Hematopoietic multipotent progenitor cell treated with erythropoietin and hydrocortisone succinate and interleukin-3 and kit ligand, for 6 days (in vitro differentiated cells): ENCODE measurements at places on chromosomes 16 and 17.

DNA sequence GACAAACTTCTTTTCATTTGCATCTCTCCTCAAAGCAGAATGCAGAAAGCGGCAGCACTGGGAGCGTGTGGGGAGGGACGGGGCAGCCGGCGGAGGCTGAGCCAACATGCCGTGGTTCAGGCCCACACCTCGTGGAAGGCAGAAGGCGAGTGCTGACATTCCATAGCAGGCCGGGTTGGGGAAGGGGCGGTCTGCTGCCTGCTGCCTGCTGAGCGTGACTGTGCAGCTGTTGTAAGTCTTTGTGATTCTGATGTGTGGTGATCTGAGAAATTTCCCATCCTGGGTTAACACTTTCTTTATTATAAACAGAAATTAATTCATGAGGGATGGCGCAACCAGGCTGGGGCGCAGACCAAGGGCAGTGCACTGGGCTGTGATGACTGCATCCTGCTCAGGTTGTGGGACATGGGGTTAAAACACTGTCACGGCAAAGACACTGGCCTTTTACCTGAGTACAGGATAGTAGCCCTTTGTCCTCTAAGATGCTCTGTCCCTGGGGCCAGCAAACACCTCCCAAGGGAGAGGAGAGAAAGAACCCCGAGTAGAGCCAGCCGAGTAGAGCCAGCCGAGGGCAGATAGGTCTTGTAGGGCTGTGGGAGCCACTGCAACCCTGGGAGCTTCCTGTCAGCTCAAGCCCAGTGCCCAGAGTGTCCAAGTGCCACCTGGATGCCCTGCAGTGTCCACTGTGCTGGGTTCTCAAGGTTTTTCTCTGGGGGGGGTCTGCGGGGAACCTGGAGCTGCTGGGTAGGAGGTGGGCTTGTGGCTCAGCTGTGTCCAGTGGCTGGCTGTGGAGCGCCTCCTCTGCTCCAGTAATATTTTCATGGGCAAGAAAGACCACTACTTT lies 8.8 kb upstream of the DNASE1 start:
- no peak for DNase-seq

GRCh38 chr17:33233811-33234177 lies 59.3 kb downstream of the ASIC2 start:
- DNase-seq = no peak

GRCh38 chr16:10178080-10178479 lies 4.1 kb downstream of the GRIN2A start:
- no peak for DNase-seq

GRCh38 chr16:22692916-22693637 lies 120.9 kb upstream of the HS3ST2 start:
- DNase-seq = no peak

DNA sequence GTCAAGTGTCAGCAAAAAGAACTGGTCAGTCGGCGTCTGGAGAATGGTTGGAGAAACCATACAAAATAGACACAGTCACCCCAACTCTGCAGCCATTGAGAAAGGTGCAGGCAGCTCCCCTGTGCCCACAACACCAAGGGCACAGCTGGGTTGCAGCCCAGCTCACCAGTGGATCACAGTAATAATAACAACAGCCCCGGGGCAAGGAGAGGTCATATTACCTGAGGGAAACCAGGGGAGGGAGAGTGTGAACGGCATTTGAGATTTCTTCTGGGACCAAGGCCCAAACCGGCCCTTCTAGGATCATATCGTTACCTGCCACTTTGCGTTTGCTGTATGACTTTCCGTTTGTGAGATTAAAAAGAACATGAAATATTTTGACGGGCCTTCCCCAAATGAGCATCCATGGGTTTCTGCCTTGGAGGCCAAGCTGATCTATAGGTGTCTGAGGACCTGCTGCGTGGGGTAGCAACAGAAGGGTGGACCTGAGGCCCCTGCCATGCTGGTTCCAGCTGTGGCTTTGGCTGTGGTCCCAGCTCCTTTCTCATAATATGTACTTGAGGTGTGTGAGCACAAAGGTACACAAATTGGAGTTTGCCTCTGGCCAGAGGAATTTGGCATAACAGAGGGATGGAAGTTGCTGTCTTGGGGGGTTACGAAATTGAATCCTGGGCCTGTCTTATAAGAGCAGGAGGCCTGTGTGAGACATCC lies 154.6 kb downstream of the CMIP start:
- no peak for DNase-seq

DNA sequence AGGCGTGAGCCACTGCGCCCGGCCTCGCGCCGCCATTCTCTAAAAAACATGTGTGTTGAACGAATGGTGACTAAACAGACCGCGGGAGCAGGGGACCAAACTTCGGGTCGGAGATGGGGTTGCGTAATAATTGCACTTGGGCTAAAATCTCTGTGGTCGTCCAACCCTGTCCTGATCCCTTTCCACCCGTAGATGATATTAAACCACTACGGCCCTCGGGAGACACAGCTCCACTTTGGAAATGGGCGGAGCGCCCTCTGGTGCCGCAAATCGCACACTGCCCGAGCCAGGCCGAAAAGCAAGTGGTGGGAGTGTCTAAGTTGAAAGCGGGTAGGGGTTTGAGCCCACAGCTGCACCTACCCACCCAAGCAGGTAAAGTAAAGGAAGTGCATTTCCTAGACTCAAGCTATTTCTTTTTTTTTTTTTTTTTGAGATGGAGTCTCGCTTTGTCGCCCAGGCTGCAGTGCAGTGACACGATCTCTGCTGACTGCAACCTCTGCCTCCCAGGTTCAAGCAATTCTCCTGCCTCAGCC lies 17.0 kb downstream of the CAVIN1 start:
- DNase-seq = peak; percentile 90

DNA sequence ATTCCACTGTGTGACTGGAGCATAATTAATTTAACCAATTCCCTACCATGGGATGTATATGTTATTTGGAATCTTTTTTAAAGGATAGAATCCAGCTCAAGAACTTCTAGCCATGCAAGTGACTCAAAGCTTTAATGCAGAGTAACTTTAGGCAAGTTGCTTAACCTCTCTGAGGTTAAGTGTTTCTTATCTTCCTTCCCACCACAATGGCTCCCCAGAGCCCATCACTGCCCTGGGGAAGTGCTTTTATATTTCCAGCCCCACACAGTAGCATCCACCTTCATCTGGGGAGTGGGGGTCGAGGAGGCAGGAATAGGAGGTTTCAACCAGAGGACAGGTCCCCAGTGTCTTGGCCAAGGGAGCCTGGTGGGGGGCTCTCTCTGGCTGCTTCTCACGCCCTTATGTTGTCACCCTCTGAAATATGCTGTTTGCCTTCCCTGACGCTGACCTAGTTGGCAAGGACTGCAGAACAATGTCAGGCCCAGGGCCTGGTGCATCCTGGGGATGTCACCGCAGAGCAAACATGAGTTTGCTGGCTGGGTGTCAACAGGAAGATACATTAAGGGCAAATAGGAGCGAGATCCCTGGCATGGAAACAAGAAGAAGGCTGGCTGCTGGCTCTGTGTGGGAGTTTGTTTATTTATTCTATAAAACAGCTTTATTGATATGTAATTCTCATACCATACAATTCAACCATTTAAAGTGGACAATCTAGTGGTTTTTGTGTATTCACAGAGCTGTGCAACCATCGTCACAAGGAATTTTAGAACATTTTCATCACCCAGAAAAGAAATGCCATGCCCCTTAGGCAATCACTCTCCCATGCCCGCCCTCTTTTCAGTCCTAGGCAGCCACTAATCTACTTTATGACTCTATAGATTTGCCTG lies 46.6 kb upstream of the WSB1 start:
- DNase-seq = no peak

GRCh38 chr16:66574081-66574480 lies 5.2 kb upstream of the CMTM2 start:
- no peak for DNase-seq

DNA sequence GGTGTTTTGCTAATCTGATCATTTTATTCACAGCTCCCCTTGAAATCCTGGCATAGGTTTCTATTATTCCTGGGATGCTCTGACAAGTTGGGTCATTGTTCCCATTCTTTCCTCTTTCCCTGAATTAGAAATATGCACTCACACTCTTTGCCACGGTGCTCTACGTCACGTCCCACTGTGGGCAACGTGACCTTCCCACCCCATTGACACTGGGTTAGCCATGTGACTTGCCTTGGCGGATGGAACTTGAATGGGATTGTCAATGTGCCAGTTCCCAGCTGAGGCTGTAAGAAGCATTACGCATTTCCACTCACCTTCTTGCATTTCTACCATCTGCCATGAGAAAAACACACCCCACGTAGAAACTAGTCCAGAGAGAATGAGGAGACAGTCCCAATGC lies 492.4 kb downstream of the SHISA9 start:
- DNase-seq = no peak

- no peak for DNase-seq
Measured at GRCh38 chr17:50205111-50205962, 3.9 kb upstream of the COL1A1 start.

DNA sequence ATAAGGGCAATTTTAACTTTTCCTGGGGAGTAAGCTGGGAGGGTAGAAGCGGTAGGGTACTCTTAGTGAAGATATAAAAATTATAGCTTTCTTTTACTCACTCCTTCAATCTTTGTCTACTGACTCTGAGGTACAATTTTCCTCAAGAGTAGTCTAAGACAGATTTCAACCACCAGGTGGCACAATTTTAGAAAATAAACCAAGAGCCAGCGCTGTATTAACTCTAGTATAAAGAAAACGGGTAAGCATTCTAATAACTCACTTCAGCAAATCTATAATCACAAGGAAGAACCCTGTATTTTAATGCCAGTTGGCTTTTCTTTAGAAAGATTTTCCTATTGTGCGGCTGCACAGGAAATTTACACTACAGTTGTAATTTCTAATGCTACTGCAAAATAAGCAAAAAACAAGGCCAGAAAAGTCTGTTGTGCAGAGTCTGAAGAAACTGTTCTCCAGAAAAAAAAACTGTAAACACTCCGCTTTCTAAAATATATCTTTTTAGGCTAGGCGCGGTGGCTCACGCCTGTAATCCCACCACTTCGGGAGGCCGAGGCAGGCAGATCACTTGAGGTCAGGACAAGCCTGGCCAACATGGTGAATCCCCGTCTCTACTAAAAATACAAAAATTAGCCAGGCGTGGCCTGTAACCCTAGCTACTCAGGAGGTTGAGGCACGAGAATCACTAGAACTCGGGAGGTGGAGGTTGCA lies 1.9 kb downstream of the CMC2 start:
- peak; percentile 90 for DNase-seq
